ENCODE measurements at places on chromosomes 5 and 9. TPM values are rescaled to one million over a fixed set of nuclear protein-coding genes. Genes with fewer than 3 reads are reported as not detected.

GRCh38 chr5:17302604-17303003 is 85.2 kb downstream of the BASP1 start:
- DNase-seq, result peak; percentile 43

DNA sequence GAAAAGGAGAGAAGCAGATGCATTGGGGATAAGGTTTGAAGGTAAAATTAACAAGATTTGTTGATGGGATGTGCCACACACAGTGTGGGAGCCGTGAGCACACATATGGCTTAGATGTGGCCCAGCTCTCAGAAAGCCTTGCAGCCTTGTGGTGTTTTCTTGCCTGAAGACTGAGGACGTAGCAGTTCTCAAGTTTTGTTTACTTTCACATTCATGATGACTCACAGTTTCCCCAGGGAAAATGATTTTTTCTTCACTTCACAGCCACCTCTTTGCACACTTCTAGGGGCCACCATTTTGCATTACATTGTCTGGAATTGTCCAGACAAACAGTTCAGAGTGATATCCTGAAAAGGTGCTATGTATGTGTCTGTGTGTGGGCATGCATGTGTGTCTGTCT is 126.2 kb downstream of the BASP1 start:
- DNase-seq, result peak; percentile 28

C5orf58 gene
- not detected for total RNA-seq

SNX18 gene
- 26.9 TPM for total RNA-seq

DNA sequence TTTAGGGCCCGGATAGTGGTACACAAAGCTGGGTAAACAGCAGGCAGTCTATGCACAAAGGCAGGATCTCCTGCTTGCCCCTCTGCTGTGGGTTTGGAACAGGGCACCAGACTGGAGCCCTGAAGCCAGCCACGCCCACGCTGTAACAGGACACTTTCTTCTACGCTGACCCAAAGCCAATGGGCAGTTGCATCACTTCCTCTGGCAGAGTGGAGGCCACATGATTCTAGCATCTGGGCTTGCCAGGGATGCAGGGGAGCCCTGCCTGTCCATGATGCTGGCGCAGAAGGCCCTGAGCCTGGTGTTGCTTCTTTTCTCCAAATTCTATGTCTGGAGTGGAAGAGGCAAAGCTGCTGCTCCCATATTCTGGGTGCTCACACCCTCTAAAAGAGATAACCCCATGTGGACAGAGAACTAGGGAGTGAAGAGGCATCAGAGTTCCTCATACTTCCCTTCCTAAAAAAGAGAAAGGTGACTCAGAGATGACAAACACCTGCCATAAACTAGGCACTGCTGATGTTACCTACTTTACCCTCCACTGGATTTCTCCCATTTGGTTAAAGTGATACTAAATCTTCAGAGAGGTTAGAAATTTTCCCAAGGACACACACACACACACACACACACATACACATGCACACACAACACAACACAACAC is 260.3 kb upstream of the KLF4 start:
- peak; percentile 94 for DNase-seq

GRCh38 chr9:108184941-108185340 is 670.8 kb downstream of the ACTL7B start:
- DNase-seq, result peak; percentile 47

- peak; percentile 38 for DNase-seq
Measured at GRCh38 chr5:169344629-169345028, 43.7 kb upstream of the SLIT3 start.

DNA sequence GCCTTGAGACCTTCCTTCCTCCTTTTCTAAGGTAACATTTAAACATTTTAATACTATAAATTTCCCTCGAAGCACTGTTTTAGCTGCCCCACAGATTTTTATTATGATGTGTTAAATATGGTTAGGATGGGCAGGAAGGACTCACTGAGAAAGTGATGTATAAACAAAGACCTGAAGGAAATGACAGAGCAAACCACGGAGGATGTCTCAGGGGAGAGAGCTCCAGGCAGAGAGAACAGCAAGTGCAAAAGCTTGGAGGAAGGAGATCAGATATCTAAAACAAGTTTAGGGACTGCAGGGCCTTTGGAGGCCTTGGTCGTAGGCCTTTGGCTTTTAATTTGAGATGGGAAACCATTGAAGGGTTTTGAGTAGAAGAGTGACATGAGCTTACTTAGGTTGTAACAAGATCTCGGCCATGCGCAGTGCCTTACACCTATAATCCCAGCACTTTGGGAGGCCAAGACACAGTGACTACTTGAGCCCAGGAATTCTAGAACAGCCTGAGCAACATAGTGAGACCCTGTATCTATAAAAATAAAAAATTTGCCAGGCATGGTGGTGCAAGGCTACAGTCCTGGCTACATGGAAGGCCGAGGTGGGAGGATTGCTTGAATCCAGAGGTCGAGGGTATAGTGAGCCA is 35.5 kb upstream of the LRRTM2 start:
- DNase-seq, result no peak

SLC6A18 gene
- total RNA-seq, result not detected

GRCh38 chr5:114726131-114726530 is 364.3 kb downstream of the KCNN2 start:
- DNase-seq, result no peak

GRCh38 chr5:81884871-81885270 is 87.0 kb upstream of the ATG10 start:
- DNase-seq, result peak; percentile 13

DAPK1 gene
- total RNA-seq, result 18.8 TPM

DNA sequence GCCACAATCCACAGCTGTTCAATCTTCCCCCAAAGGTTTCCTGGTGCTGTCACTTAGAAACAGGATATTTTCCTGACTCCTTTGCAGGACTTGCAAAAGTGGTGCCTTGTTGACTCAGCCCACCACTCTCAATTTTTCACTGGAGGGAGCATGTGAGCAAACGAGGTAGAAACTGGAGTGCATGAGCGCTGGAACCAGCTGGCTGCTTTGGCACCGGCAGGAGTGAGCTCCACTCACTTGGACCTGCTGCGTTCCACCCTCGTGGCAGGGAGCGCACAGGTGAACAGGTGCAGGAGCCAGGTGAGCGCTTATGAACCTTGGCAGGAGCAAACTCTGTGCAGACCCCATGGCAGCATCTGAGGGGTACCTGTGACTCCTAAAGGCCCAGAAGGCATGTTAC is 364.1 kb upstream of the RORB start:
- no peak for DNase-seq

GRCh38 chr5:151471276-151471675 is 23.9 kb downstream of the SLC36A1 start:
- DNase-seq, result no peak

CSF1R gene
- total RNA-seq, result 9.2 TPM

DNA sequence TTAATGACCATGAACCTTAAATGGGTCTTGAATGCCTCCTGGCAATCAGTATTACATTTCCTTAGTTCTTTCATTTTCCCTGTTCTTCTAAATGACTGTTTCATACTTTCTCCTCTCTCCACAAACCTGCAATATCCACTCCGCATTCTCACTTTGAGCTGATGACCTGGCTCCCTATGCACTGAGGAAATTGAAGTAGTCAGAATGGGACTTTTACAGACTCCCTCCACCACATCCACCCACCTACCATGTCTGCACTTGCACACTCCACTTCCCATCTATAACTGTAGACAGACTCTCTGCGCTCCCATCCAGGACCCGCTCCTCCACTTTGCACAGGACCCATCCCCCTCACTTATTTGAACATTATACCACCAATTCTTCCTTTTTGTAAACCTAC is 36.2 kb upstream of the GZMA start:
- DNase-seq, result no peak

DNA sequence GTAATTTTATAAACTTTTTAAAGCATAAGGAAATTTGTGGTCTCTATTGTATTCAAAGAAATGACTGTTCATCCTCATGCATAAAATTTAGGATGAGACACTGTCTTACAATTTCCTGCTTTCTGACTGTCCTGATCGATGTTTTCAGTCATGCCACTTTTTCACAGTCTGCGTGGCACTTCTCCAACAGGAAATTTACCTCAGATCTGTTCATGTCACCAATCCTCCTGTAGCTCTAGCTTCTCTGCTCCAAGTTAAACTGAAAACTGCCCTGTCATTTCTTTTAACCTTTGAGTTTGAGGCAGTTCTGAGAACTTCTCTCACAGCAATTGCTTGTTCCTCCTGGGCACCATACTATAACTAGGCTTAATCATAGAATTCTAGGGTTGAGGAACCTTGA is 455.1 kb downstream of the EFNA5 start:
- DNase-seq, result no peak

GRCh38 chr5:154472871-154473580 is 5.0 kb downstream of the HAND1 start:
- DNase-seq, result no peak

Data from muscle of leg (tissue), 16 donors.